Activated CD4-positive, alpha-beta T cell treated with anti-CD3 and anti-CD28 coated beads for 24 hours (primary cell): ENCODE measurements at places on chromosomes 4 and X.

- DNase-seq, result no peak
Measured at GRCh38 chrX:155893521-155893920, 12.4 kb downstream of the VAMP7 start.

DNA sequence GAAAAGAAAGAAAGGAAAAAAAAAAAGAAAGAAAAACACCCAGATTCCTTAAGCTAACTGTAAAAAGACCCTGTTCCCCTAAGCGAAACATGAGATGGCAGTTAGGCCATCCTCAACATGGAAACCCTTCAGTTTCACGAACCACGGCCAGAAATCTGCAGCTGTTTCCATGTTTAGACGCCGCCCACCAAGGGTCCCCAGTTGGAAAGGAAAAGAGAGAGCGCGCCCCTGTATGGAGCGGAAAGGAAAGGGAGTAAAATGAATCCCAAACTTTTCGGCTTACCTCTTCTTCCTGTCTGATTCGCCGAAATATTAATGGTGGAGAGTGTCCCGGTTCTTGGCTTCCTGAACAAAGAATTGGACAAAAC is 38.3 kb downstream of the MGARP start:
- DNase-seq, result no peak

DNA sequence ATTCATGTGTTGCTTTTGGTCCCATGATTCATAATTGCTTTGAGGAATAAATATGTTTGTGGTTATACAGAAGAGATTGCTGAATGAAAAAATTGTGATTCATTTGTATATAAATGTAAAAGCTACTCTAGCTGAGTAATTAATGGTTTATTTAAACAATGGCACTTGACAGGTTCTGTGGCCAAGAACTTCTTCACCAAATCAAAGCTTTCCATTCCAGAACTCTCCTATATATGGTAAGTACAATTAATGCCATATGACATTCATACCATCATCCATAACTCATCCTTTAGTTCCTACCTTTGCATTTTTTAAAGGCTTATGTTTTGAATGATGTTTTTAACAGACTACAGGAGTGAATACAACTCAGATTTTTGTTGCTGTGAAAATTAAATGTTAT is 105.8 kb downstream of the REPS2 start:
- DNase-seq, result no peak

DNA sequence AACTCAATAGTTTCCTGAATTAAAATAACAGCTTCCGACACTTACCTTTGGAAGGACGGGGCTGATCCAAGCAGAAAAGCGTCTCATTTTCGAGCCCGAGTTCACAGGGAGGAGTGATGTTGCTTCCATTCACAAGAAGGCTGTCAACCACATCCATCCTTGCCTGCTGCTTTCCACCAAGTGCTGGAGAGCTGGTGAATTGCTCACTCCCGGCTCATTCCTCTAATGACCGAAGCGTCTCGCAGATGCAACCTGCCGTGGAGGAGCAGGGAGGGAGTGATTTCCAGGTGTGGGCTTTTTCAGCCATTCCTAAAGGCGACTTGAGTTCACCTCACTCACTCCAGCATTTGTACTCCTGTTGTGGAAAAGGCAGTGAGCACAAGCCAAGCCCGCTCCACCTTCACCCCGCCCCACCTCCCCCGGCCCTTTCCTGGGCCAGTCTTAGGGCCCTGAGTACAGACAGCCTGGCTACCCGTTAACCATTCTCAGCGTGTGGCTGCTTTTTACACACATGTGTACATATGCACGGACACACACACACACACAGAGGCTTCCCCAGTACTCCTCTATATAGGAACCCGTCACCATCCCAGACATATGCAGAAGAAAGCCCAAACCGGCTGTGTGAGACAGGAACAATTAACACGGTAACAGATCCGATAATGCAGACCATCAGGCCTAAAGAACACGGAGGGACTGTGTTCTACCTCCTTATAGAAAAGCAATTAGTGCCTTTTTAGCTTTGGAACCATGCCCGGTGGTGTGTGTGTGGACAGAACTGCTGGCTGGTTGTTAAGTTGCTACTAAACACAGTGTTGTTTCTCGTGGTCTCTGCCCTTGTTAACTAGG is at the start of gene CCKAR:
Gene CCKAR (minus strand): TSS at position 374 of the 849 bp plus-strand sequence. CDS start 217 bp downstream, at position 157.
- no peak for DNase-seq

DNA sequence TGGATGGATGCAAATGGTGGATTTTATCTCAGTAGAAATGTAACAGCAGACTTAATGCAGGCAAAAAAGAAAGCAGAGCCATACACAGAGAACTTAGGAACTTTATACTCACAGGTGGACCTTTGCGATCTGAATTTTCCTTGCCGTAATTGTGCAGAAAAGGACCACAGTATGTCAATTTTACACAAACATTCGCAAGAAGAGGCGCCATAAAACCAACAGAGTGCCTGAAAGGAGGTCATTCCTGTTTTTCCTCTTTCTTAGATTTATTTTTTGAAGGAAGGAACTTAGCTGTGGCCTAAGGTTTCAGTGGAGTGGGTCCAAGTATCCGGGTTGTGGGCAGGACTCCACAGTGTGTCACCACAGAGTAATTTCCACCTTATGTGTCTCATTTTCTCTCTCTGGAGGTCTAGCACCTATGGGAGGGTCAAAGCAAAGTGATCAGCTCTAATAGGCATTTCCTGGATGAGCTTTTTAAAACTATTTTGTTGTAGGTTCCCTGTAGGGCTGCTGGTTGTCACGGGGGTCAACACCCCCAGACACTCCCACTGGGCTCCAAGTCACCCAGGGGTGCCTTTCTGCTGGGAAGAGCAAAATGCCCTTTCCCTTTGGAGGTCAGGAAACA is 24.7 kb upstream of the PBDC1 start:
- DNase-seq, result no peak

GRCh38 chr4:38769441-38769840 is 13.3 kb downstream of the TLR10 start:
- no peak for DNase-seq

- no peak for DNase-seq
Measured at GRCh38 chr4:15400981-15401671, 26.7 kb upstream of the C1QTNF7 start.

DNA sequence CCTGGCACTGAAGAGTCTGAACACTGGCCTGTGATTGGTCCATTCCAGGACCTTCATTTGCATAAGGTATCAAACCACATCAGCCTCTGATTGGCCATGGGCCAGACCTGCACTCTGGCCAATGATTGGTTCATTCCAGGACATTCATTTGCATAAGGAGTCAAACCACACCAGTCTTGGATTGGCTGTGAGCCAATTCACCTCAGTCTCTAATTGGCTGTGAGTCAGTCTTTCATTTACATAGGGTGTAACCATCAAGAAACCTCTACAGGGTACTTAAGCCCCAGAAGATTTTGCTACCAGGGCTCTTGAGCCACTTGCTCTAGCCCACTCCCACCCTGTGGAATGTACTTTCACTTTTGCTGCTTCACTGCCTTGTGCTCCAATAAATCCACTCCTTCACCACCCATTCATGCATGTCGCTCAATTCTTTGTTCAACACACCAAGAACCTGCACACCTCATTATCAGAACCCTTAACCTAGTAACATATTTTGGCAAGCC is 14.2 kb upstream of the HERC5 start:
- no peak for DNase-seq

GRCh38 chrX:122422547-122422946 is 761.5 kb upstream of the GRIA3 start:
- DNase-seq, result no peak

DNA sequence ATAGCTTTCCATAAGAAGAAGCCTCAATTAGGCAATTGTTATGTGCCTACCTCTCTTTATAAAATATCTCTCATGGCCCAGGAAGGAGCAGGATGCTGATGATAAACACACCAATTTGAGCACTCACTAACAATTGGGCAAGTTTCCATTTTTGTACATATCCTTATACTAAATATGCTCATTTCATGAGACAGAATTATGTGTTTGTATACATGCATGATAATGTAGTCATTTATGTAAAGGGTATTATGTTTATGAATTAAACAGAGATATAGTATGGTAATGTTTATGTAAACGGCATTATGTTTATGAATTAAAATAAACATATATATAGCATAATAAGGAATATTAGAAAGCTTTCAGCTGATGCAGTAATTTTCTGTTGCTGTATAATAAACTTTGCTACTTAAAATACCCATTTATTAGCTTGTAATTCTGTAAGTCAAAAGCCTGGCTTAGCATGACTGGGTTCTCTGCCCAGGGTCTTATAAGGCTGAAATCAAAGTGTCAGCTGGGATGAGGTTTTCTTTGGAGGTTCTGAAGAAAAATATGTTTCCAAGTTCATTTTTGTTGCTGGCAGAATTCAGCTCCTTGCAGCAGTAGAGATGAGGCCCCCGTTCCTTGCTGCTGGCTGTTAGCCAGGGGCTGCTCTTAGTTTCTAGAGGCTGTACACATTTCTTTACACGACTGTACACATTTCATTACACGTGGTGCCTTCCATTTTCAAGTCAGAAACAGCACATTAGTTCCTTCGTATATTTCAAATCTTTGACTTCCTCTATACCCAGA is 89.0 kb downstream of the GLRA2 start:
- no peak for DNase-seq

DNA sequence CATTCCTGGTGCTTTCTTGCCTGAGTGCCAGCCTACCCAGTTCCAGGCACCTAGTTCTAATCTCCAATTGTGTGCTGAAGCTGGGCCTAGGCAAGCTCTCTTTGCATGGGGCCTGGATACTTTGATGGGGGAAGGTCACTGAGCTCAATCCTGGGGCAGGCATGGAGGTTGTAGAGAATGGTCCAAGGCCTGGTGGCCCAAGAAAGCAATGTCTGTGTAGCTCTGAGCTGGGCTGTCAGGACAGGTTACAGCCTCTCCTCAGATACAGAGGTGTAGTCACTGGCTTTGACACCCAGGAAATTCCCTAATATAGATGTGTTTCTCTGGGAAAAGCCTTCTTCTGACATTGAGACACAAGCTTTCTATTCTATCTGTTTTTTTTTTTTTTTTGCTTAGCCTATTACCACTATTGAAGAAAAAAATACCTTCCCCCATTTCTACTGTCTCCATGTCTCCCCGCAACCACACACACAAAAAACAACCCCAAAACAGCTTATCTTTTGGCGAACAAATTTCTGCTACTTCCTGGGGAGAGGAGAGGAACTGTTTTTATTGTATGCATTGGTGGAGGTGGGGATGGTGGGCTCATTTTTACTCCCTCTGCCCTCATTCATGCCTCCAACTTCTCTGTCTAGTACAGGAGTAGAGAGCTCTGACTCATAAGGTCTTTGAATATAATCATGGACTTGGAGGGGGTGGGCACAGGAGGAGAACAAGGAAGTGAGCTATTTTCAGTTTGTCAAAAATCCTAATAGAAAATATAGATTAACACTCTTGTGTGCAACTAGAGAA is 66.7 kb upstream of the DHX15 start:
- DNase-seq, result no peak

DNA sequence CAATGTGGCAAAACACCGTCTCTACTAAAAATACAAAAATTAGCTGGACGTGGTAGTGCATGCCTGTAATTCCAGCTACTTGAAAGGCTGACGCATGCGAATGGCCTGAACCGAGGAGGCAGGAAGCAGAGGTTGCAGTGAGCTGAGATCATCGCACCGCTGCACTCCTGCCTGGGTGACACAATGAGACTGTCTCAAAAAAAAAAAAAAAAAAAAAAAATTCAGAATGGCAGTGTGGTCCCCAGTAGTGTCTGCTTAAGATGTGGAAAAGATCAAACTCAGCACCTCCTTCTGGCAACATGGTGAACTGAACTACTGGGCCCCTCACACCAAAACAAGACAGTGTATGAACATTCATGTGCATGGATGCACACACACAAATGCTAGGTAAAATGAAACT is 32.2 kb downstream of the SMS start:
- peak; percentile 9 for DNase-seq

DNA sequence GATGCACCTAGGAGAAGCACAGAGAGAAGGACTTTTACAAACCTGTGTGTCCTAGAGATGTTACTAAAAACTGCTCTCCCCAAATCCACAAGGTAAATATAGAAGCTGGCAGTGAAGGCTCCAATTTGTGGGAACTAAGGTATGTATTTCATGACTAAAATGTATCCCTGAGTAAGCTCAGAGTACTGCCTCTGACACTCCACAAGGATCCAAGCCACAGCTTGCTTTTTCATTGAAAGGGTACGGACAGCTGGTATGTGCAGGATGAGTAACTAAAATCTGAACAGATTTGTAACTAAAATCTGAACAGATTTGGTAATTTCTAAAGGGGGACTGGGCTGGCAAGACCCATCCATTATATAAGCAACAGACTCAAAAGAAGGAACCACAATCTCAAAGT is 187.6 kb downstream of the DCLK2 start:
- no peak for DNase-seq

GRCh38 chrX:75155447-75155826 is 646 bp downstream of the ABCB7 start:
- DNase-seq, result no peak

DNA sequence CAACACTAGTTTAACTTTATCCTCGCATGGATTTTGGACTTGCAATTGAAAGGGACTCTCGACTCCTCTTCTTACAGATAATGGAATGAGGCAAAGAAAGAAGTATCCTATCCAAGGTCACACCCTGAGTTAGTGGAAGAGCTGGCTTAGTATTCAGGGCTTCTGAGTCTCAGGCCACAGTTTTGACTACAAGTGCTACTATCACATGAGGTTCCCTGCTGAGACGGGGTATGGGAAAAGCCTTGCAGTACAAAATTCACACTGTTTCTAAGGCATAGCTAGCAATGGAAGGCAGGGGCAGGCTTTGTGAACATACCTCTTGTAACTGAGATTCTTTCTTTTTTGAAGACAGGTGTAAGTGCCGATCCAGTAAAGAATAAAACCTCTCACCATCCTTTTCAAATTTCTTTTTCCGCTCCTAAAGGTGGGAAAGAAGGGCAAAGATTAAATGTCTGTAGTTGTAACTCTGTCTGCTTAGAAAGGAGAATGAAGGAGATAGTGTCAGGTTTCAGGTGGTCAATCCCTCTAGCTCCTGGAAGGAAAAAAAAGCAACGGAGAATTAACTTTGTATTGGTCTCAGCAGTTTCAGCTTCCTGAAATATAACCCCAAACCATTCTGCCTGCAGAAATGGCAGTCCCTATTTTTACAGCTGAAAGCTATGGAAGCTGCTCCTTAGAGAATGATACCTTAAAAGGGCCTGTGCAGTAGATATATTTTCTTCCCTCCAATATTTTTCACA is 199.0 kb downstream of the OPHN1 start:
- DNase-seq, result no peak

GRCh38 chr4:83989835-83990234 is 453.9 kb downstream of the GPAT3 start:
- no peak for DNase-seq

DNA sequence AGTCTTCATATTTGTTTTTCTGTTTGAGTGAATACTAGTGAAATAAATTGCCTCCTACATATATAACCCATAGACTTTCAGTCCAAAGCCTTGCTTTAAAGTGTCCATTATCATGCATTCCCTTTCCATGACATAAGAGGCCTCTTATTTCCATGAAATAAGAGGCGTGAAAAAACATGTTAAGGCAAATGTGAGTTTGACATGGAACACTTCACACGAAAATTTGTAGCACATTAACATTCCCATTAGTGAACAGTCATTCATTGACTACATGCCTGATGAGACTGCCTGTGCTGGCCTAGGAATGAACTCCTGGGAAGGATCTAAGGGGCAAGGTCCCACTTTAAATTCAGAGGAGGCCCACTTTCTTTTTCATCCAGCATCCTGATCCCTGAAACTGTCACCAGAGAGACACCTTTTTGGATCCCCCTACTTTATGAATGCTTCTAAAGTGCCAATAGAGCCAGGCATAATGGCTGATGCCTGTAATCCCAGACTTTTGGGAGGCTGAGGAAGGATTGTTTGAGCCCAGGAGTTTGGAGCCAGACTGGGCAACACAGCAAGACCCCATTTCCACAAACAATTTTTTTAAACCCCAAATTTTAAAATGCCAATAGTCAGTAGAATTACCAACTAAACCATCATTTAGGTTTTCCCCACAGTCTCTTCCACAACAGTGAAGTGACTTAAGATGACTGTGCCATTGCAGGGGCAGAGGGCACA is 6.7 kb downstream of the RTL8B start:
- no peak for DNase-seq
